Epithelial cell of umbilical artery (primary cell): ENCODE measurements at places on chromosomes 3 and 15. TPM values are rescaled to one million over a fixed set of nuclear protein-coding genes. Genes with fewer than 3 reads are reported as not detected.

Gene OIP5
- 9.7 and 12.2 TPM in 2 replicates for total RNA-seq

Gene AZI2
- total RNA-seq: 45.7 and 50.0 TPM in 2 replicates

Gene IMPG2
- total RNA-seq: 0.32 and 0.61 TPM in 2 replicates

Gene FBXL22
- total RNA-seq: under 0.01 TPM in 1 of 2 replicates, not detected in the other
